ENCODE measurements at places on chromosomes 3 and 15. TPM values are rescaled to one million over a fixed set of nuclear protein-coding genes. Genes with fewer than 3 reads are reported as not detected.

Gene HHATL
- not detected for total RNA-seq

Gene SLC12A1
- total RNA-seq = not detected

Gene PLA1A
- 9.9 TPM for total RNA-seq

GRCh38 chr15:43751885-43752284 lies 5.6 kb downstream of the PDIA3 start:
- DNase-seq = no peak

DNA sequence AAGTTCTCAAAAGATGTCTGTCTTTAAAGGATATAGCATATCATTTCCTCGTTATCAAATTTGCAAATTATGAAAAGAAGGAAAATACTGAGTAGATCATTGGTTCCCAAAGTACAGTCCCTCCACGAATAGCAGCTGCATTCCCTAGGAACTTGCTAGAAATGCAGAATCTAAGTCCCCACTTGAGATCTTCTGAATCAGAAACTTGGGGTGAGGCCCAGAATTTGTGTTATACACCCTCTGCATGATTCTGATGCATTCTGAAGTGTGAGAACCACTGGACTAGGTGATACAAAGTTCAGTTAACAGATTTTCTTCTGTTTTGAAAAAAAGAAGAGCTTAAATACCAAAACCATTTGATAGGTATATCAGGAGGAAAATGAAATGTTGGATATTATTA lies 77.1 kb downstream of the SLC25A26 start:
- DNase-seq = no peak

GRCh38 chr3:88773766-88774165 lies 333.7 kb upstream of the EPHA3 start:
- no peak for DNase-seq

DNA sequence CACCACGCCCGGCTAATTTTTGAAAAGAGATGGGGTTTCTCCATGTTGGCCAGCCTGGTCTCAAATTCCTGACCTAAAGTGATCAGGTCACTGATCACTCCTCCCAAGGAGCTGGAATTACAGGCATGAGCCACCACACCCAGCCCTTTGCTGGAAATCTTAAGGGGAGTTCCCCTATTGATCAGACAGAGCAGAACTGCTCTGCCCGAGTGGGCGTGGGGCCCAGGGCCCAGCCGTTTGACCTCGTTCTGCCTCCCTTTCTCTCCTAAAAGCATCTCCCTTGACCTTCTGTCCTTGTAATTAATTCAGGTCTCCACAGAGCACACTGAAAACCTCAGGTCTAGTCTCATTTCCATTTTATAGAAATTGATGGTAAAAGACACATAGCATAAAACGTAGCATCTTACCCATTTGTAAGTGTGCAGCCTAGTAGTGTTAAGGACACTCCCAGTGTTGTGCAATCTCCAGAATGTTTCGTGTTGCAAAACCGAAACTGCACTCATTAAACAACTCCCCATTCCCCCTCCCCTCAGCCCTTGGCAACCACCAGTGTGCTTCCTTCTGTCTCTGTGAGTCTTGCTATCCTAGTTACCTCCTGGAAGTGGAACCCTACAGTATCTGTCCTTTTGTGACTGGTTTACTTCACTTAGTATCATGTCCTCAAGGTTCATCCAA lies 89.3 kb downstream of the SLCO3A1 start:
- peak; percentile 81 for DNase-seq

GRCh38 chr3:45778761-45779201 lies 17.6 kb downstream of the SLC6A20 start:
- DNase-seq = no peak
